ENCODE measurements at places on chromosomes 16 and 17.

DNA sequence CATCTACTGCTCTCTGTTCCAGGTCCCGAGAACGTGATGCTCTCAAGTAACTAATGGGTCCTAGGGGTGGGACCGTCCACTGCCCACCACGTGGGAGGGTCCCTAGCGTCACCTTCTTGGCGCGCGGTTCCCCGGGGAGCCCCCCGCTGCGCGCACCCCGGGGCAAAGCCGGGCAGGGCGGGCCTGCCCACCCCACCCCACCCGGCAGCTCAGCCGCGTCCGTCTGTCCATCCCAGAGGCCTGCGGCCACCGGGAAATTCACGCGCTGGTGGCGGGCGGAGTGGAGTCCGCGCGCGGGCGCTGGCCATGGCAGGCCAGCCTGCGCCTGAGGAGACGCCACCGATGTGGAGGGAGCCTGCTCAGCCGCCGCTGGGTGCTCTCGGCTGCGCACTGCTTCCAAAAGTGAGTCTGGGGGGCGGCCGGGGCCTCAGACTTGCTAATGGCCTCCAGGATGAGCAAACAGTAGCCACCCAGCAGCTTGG, 494 bp downstream of the PRSS41 start:
- DNase-seq = no peak

DNA sequence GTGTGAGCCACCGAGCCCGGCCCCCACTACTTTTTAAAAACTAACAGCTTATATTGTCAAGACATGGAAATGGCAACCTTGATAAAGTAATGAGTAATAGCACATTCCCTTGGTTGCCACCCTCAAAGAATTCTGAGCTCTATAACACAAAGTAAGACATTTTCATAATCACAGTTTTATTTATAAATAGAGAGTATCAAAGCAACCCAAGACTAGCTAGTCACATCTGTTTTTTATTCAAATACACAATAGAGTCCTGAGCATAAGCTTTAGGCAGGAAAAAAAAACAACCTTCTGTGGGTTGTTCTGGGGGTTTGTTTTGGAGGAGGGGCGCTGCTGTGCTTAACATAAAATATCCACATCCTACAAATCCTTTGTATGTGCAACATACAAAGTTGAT, 68.7 kb downstream of the CEP95 start:
- DNase-seq = no peak

GRCh38 chr16:2196162-2196980, at the start of gene CASKIN1:
CASKIN1 (minus strand) TSS chr16:2196605; CDS start chr16:2196432, 173 bp downstream.
- no peak for DNase-seq

DNA sequence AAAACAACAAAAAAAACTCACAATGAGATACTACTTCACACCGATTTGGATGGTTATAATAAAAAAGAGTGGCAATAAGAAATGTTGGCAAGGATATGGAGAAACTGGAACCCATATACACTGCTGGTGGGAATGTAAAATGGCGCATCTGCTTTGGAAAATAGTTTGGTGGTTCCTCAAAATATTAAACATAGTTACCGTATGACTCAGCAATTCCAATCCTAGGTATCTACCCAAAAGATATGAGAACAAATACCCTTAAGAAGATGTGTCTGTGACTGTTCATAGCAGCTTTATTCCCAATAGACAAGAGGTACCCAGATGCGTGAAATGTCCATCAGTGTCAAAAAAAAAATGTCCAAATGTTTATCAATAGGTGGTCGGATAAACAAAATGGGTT, 7.2 kb downstream of the CPPED1 start:
- DNase-seq = no peak

DNA sequence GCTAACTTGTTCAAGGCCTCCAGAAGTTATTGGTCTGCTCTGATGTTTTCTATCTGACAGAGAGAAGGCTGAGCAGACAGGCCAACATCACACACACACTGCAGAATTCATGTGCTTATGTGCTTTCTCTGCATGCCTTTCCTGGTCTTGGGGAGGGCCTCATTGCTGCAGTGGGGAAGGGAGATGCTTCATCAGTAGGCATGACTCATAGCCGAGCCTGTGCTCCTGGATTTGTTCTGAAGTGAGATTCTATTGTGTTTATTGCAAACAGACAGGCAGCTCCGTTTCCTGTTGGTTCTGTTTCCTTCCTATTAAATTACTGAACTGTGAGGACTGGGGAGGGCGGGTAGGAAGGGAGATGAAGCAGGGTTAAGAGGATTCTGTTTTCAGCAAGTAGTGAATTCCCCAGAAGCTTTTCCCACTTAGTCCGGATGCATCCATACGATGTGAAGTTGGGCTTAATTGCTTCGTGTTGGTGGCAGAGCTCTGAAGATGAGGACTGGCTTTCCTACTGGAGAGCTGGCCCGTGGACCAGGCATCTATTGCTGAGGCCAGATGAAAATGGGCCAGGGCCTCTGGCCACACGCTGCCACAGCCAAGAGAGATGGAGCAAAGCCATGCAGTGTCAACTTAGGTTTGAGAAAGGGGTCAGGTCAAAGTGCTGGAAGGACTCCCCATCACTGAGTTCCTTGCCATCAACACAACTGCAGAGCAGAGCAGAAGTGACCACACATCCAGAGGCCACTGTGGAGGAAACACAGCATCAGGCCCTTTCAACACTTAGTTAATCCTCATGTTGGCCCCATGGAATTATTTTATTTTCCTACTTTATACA, 179.3 kb downstream of the UTP18 start:
- DNase-seq = no peak

GRCh38 chr16:287298-287811, 4.4 kb downstream of the PDIA2 start:
- no peak for DNase-seq

GRCh38 chr16:6701096-6701495, 631.5 kb upstream of the RBFOX1 start:
- no peak for DNase-seq

DNA sequence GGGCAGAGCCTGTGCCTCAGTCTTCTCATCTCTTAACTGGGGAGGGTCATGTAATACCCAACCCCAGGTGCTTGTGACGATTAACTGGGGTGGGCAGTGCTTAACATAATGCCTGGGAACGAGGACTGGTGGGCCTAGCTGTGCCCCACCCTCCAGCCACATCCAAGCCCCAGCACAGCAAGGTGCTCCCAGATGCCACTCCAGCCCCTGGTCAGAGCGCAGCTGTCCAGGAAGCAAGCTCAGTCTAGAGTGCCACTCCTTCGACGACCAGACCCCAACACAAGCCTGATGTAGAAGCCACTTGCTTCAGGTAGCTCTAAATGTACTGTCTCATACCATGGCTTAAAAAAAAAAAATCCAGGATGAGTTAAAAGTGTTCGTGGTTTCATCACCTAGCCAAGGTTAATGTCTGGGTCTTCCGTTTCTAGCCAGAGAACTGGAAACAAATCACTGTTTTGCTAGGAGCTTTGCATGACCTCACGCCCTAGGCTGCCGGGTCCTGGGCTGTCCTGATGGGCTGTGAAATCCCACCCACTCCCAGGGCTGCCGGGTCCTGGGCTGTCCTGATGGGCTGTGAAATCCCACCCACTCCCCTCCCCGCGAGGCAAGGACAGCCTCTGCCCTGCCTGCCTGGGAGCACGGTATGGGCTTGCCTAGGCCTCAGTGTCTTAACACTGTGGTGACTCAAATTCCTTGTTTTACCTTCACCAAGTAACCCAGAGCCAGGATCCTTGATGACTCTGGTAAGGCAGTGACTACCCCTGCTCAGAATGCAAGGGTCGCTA, 7.7 kb downstream of the MIEF2 start:
- no peak for DNase-seq

- DNase-seq = no peak
These were observed 24.3 kb downstream of the CCL4 start for GRCh38 chr17:36127911-36128310.

DNA sequence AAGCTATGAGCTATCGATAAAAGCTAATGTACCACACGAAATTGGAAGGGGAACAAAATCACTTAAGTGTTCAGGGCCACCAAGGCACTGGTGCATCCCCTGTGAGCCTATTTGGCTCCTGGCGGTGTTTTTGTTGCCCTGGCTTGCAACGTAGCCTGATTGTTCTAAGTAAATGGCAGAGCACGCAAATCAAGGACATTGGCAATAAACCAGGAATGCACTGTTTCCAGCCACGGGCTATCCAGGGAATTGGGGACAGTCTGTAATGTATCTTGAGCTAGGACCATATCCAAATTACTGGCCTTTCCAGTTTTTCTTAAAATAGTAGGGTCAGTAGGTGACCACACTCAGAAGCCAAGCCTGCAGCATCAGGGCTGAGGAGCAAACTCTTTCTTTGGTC, 734.0 kb downstream of the MAF start:
- no peak for DNase-seq

DNA sequence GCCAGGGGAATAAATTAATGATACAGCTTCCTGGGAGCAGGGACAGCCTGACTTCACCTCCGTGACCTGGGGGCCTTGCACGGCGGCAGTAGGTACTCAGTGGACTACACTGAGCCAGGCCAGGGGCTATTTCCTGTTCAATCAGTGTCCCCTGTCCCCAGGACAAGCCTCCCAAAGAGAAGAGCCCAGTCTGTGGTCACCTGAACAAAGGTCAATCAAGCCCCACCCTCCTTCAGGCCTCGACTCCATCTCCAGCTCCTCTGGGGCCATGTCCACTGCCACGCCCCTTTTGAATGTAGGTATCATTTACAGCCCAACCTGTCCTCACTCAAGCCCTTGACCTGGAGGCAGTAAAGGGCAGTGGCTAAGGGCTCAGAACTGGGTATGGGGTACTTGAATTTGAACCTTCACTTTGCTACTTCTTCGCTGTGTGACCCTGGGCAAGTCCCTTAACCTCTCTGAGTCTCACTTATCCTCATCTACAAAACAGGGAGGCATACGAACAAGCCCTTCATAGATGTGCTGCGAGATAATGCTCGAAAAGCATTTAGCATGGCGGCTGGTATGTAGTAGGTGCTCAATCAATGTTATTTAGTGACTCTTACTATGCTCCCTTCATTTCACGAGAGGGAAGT, 29.0 kb downstream of the MYH11 start:
- no peak for DNase-seq

DNA sequence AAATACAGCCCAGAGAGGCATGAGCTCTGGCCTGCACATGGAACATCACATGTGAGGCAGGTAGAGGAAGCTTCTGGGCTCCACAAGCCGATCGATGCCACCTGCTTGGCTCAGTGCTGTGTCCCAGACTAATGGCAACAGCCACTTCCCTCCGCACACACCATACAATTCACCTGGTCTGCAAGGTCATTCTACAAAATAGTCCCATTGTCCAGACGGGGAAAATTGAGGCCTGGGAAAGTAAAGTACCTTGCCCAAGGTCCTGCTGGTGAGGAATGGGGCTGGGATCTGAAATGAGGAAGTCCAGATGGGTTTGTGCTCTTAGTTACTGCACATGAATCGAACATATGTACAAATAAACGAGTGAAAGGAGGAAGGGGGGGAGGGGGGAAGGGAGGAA, 88.0 kb downstream of the LITAF start:
- no peak for DNase-seq

GRCh38 chr16:86322806-86323205, 187.5 kb upstream of the FOXF1 start:
- DNase-seq = no peak

DNA sequence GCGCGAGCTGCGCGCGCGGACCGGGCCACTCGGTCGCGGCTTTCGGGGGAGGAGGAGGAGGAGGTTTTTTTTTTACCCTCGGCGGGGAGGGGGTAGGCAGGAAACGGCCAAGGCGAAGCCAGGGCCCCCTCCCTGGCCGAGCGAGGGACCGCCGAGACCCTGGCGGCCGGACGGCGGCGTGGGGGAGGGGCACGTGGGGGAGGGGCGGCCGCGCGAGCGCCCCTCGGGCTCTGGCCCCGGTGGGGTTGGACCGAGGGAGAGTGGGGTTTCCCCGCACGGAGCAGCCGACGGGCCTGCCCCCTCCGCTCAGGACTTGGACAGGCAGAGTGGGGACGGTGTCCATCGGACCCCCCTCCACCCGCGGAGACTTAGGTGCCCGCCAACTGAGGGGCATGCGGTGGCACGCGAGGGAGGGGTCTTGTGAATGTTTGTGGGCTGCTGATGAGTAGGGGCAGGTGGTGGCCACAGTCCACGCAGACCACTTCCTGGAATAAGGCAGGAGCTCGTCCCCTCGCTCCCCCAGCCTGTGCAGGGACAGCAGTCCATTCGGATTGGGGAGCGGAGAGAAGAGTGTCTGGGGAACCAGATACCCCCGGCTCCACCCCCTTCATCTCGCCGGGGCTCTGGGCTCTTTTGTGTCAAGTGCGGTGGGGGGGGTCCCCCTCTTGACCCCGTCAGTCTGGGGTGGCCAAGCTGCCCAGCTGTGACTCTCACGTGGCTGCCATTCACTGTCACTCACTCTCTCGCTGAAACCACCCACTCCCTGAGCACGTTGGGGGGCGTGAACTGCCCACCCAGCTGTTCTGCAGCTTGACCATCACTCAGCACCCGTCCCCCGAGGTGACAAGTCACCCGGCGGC, 3.0 kb upstream of the CHD3 start:
- DNase-seq = peak; percentile 55

GRCh38 chr16:48613061-48613957, 3.3 kb upstream of the N4BP1 start:
- peak; percentile 43 for DNase-seq

DNA sequence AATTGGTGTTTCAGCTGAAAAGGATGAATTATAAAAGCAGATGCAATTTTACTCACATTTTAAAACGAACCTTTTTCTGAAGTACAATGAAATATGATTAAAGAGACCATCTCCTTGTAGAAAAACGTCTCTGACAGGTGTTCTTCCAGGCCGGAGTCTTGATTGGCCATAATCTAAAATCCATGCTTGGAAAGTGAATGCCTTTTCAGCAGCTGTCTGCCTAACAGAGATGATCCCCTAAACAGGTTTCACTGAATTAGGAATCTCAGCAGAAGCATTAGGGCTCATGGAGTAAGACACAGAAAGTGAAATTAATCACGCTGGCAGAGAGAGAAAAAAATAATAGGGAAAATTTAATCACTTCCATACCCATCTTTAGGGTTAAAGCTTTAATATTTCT, 39.3 kb upstream of the IRX5 start:
- DNase-seq = no peak

DNA sequence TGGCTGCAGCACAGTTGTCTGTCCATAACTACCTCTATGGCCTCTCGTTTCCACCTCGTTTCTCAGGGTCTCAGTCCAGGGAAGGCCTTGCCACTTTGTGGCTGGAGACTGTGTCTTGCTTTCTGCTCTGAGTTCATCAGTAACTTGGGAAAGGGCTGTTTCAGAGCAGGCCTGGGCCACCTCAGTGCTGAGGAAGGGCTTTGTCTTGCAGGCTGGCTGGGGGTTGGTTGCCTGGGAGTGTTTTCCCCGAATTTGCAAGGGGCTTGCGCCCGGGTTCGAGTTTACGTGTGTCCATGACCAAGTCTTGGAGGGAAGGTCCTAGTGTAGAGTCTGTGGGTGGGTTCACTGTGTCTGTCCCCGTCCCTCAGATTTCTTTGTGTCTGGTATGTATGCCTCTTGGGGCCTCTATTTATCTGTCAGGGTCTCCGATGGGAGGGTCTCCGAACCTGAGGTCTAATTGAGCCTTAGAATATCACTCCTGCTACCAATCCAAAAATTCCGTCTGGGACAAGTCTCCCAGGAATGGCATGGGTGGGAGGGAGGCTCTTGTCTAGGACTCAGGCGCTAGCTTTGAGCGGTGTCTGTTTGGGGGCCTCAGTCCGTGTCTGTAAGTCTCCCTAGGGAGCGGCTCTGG, 594 bp upstream of the TGFB1I1 start:
- DNase-seq = no peak

Data from transverse colon (tissue), 4 donors.